ENCODE measurements at places on chromosomes 5 and 9.

- no peak for DNase-seq
Measured at GRCh38 chr5:140358738-140359310, 1.2 kb upstream of the SLC4A9 start.

GRCh38 chr5:126983874-126984266 is 46.5 kb downstream of the MARCHF3 start:
- no peak for DNase-seq

DNA sequence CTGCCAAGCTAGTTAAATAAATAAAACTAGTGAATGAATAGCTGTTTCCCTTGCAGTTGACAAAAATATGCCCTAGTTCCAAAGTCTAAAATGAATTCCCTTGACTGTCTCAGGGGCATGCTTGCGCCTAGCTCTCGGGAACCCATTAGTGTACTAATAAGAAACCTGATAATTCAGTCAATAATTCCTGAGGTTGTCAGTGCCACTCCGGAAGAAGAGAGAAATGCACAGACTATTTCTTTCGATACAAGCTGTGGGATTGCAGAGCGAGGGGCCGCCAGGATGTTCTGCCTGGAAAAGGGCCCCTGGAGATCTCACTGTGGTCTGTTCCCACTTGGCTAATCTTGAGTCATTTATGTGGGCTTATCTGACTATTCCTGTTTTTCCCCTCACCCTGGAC is 56.4 kb upstream of the LARP1 start:
- no peak for DNase-seq

DNA sequence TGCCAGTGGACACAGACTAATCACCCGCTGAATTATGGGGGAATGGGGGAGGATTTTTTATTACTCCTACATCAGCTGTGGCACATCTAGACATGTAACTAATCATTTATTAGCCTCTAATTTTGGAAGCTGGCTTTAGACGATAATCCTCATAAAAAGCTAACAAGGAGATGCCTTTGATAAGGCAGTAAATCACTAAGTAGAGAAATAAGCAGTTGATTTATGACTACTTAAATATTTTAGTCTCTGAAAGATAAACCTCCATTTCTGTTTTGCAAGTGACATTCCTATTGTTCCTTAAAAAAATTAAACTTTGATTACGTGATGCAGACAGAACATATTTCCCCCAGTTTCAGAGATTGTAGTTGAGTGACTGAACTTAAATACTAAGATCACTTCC is 206.4 kb upstream of the CDKN2B start:
- DNase-seq: no peak

DNA sequence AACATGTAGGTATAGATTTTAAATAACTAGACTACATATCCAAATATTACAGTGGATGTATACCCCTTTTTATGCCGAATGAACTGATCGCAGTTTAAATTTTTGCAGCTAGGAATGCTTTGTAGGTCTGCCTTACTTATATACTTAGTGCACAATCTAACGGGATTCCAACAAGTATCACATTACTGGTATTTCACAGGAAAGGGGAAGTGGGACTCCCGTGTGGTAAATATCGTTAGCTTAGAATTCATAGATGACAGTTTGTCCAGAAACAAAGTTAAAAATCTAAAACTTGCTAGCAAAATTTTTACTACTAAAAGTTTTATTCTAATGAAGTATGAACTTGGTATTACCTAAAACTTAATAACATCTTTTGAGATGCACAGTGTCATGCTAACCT is 193.5 kb upstream of the TLX3 start:
- DNase-seq: no peak

DNA sequence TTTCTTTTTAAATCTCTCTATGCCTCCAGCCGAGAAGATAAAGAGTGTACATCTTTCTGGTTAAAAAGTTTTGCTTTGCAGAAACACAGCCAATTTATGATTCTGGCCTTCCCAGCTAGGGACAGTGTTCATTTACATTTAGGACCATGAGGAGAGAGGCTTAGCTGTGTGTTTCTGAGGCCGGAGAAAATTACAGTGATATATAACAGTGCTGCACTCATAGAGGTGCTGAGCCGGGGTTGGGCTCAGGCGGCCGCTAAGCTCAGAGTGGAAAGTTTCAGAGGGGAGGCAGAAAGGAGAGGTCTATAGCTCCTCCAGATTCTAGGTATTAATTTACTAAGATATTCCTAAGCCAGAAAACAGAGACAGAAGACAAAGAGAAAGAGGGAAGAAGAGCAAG is 37.0 kb upstream of the LCP2 start:
- DNase-seq: no peak

- DNase-seq: no peak
Measured at GRCh38 chr5:124114911-124115310, 602.9 kb downstream of the CSNK1G3 start.
